RWPE1 (cell line): ENCODE measurements at places on chromosomes 6 and 20.
A peak's percentile ranks its signal among the peaks of the same experiment; 100 is the strongest.

DNA sequence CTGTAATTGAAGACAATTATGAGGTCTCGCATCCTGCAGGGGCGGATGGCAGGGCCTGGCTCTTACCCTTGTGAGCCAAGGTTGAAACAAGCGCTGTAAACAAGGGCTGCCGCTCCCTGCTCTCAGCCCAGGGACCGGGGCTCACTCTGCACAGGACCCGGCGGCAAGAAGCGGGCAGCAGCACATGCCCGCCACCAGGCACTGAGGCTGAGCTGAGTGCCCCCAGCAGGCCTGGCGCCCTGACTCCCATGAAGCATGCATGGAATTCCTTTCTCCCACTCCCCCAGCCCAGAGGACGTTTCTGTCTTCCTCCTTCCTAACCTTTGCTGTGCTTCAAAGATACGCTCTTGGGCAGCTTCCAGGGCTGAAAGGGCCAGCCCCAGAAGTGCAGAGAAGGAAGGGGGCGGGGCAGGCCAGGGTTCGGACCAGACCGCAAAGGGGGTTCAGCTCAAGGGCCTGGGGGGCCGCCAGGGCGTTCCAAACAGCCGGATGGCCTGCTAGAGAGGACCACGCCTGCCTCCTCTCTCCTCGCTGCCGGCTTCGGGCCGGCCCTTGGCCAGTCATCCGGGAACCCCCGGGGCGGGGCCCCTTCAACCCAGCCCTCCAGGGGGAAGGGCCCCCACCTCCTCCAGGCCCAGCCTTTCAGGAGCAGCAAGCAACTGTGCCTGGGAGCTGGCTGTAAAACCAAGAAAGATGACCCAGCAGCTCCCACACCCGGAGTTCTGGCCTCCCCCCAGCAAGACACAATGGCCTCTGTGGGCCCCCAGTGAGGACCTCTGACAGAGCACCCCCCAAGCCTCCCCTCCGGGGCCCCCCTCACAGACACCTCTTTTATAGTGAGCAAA, 109.9 kb downstream of the NOL4L start:
- DNase-seq = peak; percentile 99

GRCh38 chr6:96104910-96105309, 89.1 kb downstream of the FUT9 start:
- DNase-seq = peak; percentile 4

DNA sequence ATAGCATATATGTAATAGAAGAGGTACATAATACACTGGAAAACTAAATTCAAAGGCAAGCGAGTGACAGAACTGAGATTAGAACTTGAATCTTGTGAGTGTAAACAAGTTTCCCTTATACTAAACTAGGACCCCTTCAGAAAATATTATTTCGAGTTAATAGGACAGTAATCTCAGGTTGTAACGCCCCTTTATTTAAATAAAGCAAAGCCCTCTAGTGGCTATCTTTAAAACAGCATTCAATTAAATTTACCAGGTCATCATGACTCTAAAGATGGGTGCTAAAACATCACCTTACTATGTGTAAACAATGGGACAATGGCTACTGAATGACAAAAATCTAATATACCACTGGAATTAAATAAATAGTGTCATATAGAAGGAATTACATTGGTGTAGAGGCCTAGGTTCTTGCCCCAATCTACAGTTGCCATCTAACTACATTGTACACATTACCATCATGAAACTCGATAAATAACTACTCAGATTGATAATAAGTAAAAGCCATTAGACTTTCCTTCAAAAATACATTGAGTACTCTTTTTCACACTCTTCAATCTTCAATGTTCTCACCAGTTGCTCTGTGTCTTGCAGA, 255.4 kb upstream of the IRAK1BP1 start:
- DNase-seq = peak; percentile 52

DNA sequence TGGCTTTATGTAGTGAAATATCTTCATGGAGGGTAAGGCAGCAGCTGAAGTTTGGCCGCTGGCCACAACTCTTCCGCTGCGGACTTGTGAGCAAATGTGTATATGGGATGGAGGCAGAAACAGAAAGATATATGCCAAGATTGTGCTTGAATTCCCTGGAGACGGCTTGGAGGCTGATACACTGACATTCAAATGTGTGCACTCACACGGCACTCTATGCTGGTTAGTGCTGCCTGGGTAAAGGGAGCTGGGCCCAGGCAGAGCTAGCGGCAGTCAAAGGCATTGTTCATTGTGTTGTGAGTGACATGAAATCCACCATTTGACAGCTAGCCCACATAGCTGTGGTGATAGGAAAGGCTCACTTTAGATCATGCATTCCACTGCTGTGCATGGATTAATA, 202.7 kb downstream of the CLIC5 start:
- no peak for DNase-seq

- DNase-seq = peak; percentile 52
Observed at GRCh38 chr6:16498237-16498636, 259.9 kb downstream of the GMPR start.

DNA sequence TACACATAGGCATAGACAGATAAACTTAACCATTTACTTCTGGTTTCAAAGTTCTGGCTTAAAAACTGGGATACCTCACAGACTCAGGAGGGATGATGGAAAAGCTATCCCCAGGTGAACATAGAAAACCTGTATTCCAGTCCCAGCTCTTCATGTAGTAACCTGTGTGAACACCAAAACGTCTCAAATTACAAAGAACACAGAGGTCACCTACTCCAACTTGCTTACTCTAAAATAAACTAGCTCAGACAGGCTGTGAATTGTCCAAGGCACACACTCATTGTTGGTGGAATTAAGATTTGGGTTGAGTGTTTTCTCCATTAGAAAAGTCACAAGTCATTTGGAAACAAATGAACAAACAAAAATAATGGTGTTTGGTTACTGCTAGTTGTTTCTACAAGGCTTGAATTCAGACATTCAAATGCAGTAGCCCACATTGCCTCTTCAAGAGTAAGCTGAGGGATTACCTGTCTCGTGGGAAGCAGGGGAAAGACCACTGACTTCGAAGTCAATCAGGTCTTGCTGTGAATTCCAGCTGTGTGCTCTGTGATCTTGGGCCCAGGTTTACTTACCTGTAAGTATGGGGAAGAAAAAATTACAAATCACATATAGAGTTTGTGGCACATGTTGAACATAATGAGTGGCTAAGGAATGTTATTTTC, 48.2 kb upstream of the LRRC1 start:
- peak; percentile 75 for DNase-seq

DNA sequence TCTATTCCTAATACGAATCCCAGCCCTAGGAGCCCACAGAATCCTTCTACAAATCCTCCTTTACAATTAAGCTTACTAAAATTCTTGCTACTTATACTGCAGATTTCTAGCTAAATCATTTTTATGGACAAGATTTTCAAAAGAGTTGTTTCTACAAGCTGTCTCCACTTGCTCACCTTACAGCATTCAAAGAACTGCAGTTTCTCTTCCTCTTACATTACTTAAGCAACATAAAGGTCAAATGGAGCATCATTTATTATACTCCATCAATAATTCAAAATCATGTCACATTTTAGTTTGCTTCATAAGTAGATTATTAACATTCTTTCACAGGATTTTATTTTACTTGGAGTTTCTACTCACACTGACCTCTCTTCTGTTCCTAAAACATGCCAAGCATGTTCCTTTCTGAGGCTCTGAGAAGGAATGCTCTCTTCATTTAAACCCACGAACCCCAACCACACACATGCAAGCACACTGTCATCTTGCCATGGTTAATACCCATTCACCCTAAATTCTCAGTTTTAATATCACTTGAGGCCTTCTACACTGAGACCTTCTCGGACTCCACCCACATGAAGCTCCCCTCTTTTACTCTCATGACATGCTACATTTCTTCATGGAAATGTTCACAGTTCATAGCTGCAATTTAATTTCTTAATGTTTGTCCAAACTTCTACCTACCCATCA, 388.2 kb downstream of the TBC1D32 start:
- no peak for DNase-seq

DNA sequence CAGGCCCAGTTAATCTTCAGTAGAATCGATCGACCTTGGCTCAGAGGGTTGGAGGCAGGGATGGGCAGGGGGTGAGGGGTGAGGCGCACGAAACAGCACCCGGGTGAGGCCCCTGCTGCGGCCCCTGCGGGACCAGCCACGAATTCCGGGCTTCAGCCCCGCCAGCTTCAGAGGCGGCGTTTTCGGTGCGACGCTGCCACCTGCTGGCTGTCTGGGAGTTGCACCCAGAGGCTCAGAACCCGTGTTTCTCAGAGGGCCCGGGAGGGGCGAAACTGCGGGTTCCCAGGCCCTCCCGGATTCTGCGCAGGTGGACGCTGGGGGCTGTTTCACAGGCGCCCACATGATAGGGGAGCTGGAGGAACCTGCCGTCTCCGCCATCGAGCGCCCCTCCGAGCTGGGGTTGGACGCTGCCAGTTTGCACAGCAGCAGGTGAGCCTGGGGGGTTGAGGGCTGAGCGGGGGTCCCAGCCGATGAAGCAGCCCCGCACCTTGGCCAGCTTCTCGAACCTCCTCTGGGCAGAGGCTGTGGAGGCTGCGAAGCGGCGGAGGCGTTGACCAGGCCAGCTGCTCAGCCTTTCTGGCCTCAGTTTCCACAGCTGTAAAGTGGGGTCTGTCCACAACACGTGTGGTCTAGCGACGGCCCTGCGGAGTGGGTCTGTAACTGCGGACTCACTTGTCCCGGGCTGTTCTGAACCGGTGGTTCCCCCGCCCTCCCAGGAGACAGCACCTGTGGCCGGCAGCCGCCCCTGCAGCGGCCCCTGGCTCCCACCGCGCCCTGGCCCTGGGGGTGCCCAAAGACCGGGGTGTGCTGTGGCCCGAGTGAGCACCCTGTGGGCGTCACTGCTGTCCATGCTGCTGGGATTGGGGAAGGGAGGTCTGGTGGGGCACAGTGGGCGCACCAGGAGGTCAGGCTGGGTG, 2.5 kb upstream of the BHLHE23 start:
- DNase-seq = peak; percentile 96
